ENCODE measurements at places on chromosomes 2 and 18.

DNA sequence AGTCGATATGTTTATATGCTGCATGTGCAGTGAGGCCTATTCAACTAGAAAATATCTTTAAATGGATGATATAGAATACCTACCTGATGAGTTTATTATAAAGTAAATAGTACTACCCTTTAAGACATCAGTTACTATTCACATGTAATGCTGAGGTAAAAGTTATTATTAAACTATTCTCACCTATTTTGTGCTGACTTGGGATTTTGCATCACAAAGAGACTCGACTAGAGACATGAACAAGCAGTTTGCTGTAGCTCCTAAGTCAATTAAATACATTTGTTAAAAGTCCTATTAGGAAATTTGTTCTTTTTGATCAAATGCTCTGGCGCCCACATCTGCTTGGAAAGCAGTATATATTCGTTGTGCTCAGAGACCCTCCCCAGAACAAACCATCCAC is 164.1 kb downstream of the CCDC85A start:
- no peak for DNase-seq

GRCh38 chr2:221467610-221468009 is 104.5 kb downstream of the EPHA4 start:
- no peak for DNase-seq

DNA sequence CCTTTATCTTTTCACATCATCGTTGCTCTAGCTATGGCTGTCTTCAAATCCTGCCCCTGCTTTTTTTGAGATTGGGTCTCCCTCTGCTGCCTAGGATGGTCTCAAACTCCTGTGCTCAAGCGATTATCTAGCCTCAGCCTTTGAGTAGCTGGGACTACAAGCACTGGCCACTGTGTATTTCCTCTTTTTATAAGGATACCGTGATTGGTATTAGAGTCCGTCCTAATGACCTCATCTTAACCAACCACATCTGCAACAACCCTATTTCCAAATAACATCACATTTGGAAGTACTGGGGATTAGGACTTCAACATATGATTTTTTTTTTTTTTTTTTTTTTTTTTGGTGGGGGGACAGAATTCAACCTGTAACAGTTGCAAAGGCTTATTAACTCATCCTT is 9.1 kb downstream of the RESP18 start:
- DNase-seq: no peak

- DNase-seq: no peak
Measured at GRCh38 chr2:231241755-231242507, 43.5 kb downstream of the ARMC9 start.

DNA sequence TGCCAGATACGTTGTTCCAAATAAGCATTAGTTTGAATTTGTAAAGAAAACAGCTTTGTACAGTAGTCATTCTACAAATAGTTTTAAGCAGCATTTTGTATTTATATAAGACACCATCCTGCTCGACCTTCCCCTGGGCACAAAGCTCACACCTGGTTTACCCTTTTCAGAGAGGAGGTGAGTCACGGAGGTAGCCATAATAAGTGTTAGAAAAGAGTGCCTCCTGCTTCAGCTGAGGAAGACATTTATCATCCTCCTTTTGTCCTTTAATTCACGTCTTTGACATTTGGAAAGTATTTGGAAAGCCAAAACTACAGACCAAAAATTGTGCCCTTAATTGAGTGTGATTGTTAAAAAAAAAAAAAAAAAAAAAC is 6.8 kb downstream of the RAB12 start:
- DNase-seq: no peak

GRCh38 chr2:5945742-5946141 is 253.6 kb downstream of the SOX11 start:
- no peak for DNase-seq

DNA sequence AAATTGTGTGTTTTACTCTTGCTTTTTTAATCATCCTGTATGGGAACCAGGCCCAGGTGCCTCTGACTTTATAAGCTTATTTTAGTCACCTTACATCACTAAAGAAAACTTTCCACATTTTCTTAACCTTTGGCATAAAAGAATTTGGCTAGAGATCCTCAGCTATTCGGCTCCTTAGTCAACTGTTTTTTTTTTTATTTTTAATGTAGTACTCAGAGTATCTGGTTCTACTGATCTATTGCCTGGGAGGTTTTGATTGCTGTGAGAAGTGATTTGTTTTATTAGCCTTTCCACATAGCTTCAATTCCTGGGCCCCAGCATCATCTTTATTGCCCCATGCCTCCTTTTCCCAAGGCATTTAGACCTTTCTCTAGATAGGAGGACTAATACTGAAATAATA is 121.0 kb downstream of the MYO1B start:
- DNase-seq: no peak
